ENCODE measurements at places on chromosomes 2 and 18.
A peak's percentile ranks its signal among the peaks of the same experiment; 100 is the strongest.

- no peak for DNase-seq
Measured at GRCh38 chr2:133390156-133390555, 178.1 kb downstream of the NCKAP5 start.

DNA sequence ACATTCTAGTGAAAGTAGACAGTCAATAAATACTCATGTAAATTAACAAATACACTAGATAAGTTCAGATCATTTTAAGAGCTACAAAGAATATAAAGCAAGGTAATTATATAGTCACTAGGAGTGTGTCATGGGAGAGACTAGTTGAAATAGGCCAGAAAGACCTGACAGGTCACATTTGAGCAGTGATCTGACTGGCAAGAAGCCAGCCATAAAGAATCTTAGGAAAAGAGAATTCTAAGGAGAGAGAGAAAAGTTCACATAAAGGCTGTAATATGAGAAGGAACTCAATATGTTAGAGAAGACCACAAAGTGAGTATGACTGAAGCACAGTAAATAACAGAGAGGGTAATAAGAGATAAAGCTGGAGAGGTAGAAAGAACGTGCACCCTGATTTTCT, 31.2 kb downstream of the VSNL1 start:
- DNase-seq, result no peak

GRCh38 chr2:80531319-80531718, 226.8 kb upstream of the LRRTM1 start:
- no peak for DNase-seq

DNA sequence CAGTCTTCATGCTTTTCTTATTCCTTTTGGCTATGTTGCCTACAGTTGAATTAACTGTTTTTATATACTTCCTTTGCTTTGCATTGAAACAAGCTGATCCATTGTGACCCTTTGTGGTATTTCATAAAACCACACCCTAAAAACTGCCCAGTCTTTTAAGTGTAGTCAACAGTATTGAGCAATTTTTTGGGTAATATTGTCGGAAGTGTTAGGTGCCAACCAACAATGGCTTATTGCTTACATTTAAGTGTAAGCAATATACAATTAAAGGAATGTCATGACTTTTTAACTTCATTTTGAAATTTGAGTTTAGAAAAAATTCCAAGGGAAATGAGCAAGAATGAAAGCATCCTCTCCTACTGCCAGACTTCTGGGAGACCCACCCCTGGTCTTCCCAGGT, 174.1 kb downstream of the NEDD4L start:
- no peak for DNase-seq

- DNase-seq, result no peak
Measured at GRCh38 chr2:31877008-31877407, 133.8 kb downstream of the MEMO1 start.

GRCh38 chr2:215652388-215652787, 216.5 kb upstream of the FN1 start:
- no peak for DNase-seq

GRCh38 chr2:96546321-96546720, 9.8 kb downstream of the ARID5A start:
- DNase-seq, result no peak

GRCh38 chr18:54555286-54555685, 35.8 kb upstream of the DYNAP start:
- DNase-seq, result no peak

DNA sequence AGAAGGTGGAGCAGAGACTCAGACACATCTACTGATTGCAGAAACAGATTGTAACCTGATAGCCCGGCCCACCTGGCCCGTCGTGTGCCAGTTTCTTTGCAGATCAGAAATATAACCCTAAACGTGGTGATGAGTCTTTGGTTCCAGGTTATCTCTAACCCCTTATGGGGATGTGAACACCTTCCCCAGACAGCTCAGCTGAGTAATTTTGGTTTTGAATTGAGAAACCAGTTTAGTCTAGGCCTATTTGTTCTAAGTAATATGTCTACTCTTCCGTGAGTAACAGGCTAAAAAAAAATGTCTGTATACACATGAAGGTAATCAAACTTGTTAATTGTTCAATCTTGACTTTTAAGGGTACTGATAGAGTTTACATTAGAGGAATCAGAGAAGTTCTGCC, 35.7 kb downstream of the RASGRP3 start:
- peak; percentile 13 for DNase-seq

Measured in NCI-H1105 (cell line).